Posterior cingulate gyrus (tissue), 11 donors: ENCODE measurements at places on chromosomes 6 and 20.

- no peak for DNase-seq
These were observed 17.9 kb upstream of the MOCS1 start for GRCh38 chr6:39952167-39952566.

- DNase-seq = no peak
These were observed 187.1 kb downstream of the ID4 start for GRCh38 chr6:20024316-20024673.

DNA sequence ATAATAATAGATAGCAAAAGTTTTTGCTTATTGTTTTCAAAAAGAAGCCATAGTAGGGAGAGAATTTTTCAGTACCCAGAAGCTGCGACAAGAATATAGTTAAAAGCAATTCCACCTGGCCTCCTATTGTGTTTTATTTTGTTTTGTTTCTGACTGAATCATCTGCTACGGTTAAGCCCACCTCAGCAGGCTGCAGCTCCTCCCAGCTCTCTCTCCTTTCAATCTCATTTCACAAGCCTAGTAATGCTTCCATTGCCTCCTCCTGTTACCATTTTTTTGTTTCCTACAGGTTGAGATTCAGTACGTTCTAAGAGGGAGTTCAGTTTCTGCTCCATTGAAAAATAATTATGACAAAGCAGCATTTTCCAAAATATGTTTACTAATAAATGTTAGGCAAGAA is 77.9 kb downstream of the PCSK2 start:
- no peak for DNase-seq

- DNase-seq = no peak
These were observed 2.2 kb upstream of the BFSP1 start for GRCh38 chr20:17533396-17533795.

DNA sequence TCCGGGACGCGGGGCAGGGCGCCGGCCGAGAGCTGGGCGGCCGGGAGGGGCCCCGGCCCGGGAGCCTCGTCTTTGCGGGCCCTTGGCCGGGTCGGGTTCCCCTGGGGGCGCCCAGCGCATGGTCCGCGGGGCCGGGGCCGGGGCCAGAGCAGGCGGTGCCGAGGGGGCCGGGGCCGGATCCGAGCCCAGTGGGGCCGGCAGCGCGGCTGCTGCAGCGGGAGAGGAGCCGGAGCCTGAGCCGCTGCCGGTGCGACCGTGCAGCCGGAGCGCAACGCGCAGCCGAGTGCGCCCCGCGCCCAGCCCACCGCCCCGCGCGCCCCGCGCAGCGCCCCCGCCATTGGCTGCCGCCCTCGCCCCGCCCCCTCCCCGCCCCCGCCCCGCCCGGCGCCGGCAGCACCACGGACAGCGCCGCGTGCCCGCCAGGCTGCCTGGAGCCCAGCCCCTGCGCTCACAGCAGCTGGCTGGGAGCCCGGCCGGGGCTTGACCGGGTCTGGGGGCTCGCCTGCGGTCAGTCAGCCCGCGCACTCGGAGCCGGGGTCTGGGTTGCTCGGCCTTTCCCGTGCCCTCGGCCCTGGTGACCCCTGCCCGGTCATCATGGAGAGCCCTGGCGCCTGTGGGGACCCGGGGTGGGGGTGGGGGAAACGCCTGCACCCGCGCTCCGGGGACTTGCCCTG is at the start of gene HRH3:
Gene HRH3 (minus strand): TSS at position 287 of the 674 bp plus-strand sequence. CDS start 308 bp downstream, outside the sequence.
- no peak for DNase-seq

DNA sequence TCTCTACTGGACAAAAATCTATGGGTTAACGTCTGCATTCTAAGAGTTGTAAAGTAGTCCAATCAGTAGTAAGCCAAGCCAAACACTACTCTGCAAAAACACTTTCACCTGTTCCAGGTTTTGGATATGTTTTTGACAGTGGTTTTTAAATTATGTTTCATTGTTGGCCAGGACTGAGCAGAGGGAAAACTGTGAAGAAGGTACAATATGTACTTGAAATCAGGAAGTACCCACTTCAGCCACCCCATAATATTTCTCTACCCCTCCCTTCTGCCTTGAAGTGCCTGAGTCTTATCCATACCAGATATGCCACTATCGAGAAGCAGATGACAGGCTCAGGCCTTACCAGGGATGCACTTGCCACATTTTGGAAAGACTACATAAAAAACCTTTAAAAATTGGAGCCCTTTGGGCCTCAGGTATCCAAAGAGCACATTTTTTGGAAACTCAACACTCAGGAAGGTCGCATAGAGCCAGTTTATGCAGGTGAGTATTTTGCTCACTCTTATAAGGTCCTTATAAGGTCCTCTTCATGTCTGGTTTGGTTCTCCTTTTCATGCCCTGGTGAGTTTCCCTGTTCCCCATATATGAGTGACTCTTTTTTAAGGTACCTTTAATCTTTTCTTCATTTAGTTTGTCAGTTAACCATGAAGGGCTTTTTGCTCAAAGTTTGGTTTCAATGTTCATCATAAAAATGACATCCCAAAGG is 859.3 kb upstream of the FLRT3 start:
- DNase-seq = no peak

- DNase-seq = no peak
These were observed 9.6 kb upstream of the CPNE5 start for GRCh38 chr6:36848658-36849441.
